ENCODE measurements at places on chromosomes 1 and 21. TPM values are rescaled to one million over a fixed set of nuclear protein-coding genes. Genes with fewer than 3 reads are reported as not detected.
A peak's percentile ranks its signal among the peaks of the same experiment; 100 is the strongest.

DNA sequence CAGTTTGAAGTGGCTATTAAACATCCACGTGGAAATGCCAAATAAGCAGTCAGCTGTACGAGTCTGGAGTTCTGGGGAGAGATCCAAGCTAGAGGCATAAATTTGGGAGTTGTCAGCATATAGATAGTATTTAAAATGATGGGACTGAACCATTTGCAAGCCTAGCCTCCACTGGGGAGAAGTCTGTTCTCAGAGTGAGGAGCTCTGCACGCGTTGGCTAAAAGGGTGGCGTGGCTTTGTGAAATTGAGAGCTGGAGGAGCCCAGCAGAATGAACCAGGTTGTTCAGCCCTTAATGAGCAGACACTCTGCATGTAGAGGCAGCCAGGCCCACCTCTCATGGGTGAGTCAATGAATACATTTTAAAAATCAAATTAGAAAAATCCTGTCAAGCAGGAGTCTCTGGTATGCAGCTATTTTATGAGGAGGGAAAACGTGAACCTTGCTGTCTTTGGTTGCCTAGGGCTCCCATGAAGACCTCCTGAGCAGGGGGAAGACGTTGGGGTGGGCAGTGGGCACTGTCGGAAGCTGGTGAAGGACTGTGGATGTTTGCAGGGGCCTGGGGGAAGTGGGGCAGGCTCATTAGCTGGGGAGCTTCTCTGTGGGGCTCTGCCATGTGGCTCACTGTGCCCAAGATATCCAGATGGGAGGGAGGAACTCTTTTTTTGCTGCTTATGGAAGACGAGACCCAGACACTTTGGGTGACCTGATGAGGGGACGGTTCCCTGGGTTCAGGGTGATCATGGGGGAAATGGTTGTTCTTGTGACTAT is 18.8 kb downstream of the TMCC2 start:
- H3K36me3 ChIP-seq, result no peaks in the 10 kb centered on the region
- H3K4me1 ChIP-seq, result no peaks in the 10 kb centered on the region
- no peak for DNase-seq
- no peak overlapping the region for H3K4me3 ChIP-seq
- H3K27me3 ChIP-seq, result no peaks in the 10 kb centered on the region
- H3K27ac ChIP-seq, result no peak overlapping the region

DNA sequence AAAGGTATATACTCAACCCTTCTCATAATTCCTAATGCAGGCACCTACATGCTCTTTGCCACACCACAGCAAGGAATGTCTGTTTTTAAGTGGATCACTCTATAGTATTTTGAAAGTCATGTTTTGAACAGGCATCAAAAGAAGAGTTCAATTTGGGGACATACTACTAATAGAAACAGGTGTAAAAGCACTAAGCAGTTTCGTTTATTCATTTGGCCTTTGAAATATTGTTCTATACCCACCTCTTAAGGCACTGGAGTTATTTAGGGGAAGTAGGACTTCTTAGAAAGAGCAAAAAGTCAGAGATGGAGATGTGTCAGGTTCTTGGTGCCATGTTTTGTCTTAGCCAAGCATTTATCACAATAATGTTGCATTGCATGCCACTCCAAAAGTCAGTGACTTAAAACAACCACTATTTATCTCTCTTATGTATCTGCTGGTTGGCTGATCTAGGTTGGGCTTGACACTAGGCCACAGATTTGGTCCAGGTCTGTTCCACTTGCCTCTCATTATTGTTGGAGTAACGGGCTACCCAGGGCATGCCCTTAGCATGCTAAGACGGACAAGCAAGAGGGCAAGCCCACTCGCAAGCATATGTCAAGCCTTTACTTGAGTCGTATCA is 107.5 kb downstream of the RGL1 start:
- H3K4me3 ChIP-seq, result no peak overlapping the region
- H3K27ac ChIP-seq, result no peak overlapping the region
- peak; percentile 15 for DNase-seq
- peaks cover 26% of the 10 kb centered on the region for H3K4me1 ChIP-seq

- no peaks in the 10 kb centered on the region for H3K4me1 ChIP-seq
- no peak overlapping the region for H3K4me3 ChIP-seq
- no peaks in the 10 kb centered on the region for H3K36me3 ChIP-seq
- peaks cover 4% of the 10 kb centered on the region for H3K27me3 ChIP-seq
- DNase-seq, result no peak
- H3K27ac ChIP-seq, result no peak overlapping the region
Measured at GRCh38 chr1:183276386-183277080, 90.5 kb downstream of the LAMC2 start.

DNA sequence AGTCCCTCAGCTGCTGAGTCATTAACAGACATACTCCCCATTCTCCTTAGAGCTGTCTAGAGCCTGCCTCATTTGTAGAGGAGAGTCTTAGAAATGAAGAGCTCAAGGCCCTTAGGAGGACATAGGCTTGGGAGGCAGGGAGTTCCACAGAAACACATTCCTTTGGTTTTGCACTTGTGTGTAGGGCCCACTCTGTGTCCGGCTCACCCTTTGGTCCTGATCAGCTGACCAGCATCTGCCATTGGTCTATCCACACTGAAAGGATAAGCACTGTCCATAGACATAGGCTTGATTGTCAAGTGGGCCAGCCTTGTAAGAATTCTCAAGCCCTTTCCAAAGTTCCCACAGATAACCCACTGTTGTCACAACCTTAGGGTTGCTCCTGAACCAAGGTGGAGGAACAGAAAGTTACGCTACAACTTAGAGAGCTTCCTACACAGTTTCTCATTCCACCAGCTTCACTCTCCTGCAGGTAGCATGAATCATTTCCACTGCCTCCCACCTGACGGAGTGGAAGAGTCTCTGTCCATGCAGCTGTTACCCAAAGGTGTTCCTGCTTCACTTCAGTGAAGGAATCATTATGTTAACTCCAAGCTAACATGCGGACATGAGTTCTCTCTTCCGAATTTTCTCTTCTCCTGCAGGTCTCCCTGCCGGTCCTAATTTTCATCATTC is 96.1 kb downstream of the TNFSF18 start:
- H3K27ac ChIP-seq, result no peak overlapping the region
- H3K27me3 ChIP-seq, result no peaks in the 10 kb centered on the region

- H3K4me3 ChIP-seq, result no peak overlapping the region
- no peak for DNase-seq
- no peaks in the 10 kb centered on the region for H3K27me3 ChIP-seq
- H3K27ac ChIP-seq, result no peak overlapping the region
- H3K36me3 ChIP-seq, result peaks cover 73% of the 10 kb centered on the region
Measured at GRCh38 chr21:36218691-36219090, 62.1 kb downstream of the DOP1B start.

Gene IVL
- not detected for total RNA-seq

Gene DNALI1
- not detected for total RNA-seq

GRCh38 chr1:202205523-202206190 is 12.1 kb downstream of the LGR6 start:
- no peaks in the 10 kb centered on the region for H3K27me3 ChIP-seq
- no peak for DNase-seq
- no peak overlapping the region for H3K4me3 ChIP-seq
- no peak overlapping the region for H3K27ac ChIP-seq
- H3K4me1 ChIP-seq, result peaks cover 5% of the 10 kb centered on the region

DNA sequence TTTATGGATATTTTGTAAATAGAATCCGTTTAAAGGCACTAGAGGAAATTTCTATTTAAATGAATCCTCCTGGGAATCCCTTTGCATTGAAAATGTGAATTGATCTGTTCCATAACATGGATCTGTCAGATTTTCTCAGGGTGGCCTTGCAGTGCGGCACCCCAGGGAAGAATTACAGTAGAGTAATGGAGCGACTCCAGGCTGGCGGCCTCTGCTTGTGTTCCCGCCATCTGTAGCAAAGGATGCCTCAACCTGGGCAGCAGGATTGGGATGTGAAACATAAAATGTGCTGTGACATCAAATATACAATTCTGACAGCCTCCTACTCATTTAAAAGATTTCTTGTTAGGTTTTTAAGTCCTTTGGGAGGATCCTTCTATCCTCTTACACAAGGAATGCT is 115.9 kb downstream of the RHOU start:
- H3K27ac ChIP-seq, result no peak overlapping the region
- H3K27me3 ChIP-seq, result no peaks in the 10 kb centered on the region
- H3K36me3 ChIP-seq, result no peaks in the 10 kb centered on the region
- DNase-seq, result no peak

- no peak overlapping the region for H3K27ac ChIP-seq
- no peaks in the 10 kb centered on the region for H3K4me1 ChIP-seq
- H3K4me3 ChIP-seq, result no peak overlapping the region
- H3K27me3 ChIP-seq, result no peaks in the 10 kb centered on the region
- no peak for DNase-seq
Measured at GRCh38 chr1:10624256-10625050, 149.7 kb downstream of the PEX14 start.

Gene KCNQ4
- total RNA-seq, result 0.34 TPM

Gene CNR2
- 45.6 TPM for total RNA-seq

DNA sequence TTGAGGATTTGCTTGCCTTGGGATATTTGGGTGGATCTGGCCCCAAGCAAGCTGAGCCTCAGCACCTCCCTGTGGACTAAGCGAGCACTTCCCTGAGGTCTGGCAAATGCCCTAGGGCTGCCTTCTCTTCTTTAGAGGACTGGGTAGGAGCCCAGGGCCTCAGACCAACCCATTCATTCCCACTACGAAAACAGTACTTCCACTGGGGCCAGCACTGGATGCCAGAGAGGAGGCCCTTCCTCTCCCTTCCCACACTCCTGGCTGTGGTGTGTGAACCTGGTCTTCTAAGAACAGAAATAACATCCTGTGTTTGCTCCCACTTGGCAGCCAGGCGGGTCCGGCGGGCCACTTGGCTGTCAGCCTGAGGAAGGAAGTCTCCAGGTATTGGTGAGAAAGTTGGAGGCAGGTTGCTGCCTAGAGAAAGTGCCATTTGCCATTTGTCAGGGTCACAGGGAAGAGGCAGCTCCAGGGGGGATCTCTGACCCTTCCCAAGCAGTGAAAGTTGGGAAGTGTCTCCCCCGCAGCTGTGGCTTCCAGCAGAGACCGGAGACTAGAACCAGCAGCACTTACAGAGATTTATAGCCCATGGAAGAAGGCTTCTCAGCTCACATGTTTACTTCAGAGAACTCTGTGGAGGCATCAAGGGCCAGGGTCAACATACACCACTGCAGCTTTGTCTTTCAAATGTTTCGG is 323.5 kb downstream of the SIPA1L2 start:
- H3K27ac ChIP-seq, result no peak overlapping the region
- H3K4me3 ChIP-seq, result no peak overlapping the region
- H3K36me3 ChIP-seq, result no peaks in the 10 kb centered on the region
- no peaks in the 10 kb centered on the region for H3K4me1 ChIP-seq
- DNase-seq, result no peak

DNA sequence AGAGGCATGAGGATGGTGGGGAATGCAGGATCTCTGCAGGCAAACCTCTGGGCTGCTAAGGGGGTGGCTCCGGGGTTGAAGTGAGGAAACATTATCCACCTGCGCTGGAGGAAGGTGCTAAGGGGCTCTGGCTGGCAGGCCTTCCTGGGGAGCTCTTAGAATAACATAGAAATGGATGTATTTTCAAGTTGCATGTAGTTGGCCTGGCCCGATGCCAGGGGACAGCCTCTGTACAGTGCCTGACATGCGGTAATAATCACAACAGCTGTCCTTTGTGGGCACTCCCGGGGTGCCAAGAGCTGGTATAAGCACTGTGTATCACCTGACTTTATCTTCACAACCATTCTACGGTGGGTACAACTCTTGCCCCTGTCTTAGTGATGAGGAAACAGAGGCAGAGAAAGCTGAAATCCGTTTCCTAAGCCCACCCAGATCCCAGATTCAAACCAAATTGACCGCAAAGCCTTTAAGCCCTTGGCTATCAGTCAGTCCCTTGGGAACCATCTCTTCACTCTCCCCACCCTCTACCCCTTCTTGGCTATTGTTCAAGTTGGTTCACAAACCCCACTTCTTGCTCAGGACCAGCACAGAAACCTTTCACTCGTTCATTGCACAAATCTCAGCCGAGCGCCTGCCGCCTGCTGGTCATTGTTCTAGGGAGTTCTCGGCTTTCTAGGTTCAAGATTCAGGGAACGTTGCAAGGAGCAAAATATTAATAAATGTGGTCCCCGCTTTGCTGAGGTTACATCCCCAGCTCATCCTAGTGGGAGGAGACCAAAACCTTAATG is 30.9 kb downstream of the PADI4 start:
- H3K36me3 ChIP-seq, result no peaks in the 10 kb centered on the region
- H3K4me1 ChIP-seq, result no peaks in the 10 kb centered on the region
- no peak overlapping the region for H3K4me3 ChIP-seq
- no peaks in the 10 kb centered on the region for H3K27me3 ChIP-seq
- no peak overlapping the region for H3K27ac ChIP-seq
- no peak for DNase-seq

DNA sequence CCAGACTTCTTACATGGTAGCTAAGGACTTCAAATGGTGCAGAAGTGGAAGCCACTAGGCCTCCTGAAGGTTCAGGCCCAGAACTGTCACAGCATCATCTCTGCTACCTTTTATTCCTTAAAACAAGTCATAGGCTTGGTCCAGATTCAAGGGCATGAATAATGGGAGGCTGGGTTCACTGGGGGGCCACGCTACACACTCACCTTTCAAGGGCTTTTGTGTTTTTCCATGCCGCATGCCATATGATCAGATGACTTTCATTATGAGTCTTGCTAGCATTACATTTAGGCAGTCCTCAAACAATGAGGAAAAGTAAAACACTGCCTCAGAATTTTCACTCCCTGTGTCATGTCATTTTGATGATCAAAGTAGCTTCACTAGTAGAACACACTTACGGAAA is 83.4 kb downstream of the VPS26C start:
- no peak overlapping the region for H3K27ac ChIP-seq
- no peaks in the 10 kb centered on the region for H3K4me1 ChIP-seq
- peaks cover 54% of the 10 kb centered on the region for H3K36me3 ChIP-seq
- no peak for DNase-seq

Gene GNG12
- not detected for total RNA-seq

Gene OVAAL
- total RNA-seq, result not detected

Gene HAO2
- total RNA-seq, result not detected

Data from B cell (primary cell).